ENCODE measurements at places on chromosomes 11 and 22.

DNA sequence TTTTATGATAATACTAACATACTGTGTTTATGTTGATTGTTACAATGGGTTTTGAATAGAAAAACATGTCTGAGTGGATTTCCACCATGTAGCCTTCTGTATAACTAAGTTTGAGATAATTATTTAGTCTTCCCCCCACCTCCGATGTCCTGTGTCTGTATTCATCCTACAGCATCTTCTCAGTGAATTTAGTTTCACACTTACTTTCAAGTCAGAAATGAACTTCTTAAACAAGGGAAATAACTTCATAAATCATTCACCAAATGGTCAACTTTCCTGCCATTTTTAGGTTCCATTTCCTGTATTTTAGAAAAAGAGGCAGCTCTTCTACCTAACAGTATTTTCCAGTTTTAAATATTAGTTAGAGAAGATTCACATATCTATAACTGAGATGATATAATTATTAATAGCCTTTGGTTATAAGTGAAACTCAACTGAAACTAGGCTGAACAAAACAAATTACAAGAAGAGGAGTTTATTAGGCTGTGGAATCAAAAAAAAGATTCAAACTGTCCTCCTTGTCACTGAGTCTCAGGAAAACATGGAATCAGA is 3.5 kb downstream of the OR51B5 start:
- no peak for DNase-seq

DNA sequence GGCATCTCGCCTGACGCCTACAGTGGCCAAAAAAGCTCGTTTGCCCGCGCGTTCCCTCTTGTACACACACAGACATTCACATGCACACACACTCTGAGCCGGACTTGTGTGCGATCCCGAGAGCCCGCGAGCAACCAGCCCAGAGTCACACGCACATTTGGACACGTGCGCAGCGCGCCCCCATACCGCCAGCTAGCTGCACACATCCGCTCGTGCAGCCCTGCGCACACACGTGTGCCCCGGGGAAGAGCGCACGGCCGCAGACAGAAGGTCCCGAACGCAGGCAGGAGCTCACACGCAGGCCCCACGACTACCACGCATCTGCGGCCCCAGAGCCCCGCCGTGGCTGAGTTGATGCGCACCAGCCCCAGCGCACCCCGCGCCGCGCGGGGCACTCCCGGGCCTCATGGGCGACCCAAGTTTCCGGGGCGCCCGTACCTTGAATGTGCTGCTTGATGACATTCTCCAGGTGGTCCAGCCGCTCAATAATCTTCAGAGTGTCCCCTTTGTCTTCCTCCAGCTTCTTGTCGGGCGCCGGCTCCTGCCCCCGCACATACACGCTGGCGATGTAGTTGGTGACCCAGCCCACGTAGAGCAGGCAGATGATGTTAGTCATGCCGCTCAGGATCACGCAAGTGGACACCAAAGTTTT is 758 bp downstream of the GALNT18 start:
- peak; percentile 59 for DNase-seq

- DNase-seq = peak; percentile 5
Measured at GRCh38 chr11:69335007-69335780, 41.2 kb downstream of the MYEOV start.

DNA sequence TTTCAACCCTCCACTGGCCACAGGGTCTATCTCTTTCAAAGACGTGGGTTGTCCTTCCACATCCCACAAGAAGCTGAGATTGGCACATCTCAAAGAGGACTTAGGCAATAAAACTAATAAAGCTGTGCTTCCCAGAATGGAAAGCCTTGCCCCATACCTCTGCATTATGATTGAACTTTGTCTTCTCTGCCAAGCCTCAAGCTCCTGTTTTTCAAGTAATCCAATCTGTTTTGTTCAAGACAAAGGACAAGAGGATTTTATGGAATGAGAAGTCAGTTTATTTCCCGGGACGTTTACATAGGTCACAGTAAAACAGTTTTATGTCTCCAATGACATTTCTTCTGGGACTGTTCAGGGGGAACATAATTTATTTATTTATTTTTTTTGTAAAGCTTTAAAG is 108.4 kb downstream of the GALNT18 start:
- DNase-seq = no peak
